ENCODE measurements at places on chromosomes 4 and X. TPM values are rescaled to one million over a fixed set of nuclear protein-coding genes. Genes with fewer than 3 reads are reported as not detected.

GRCh38 chrX:77640702-77641101 lies 145.3 kb downstream of the ATRX start:
- no peaks in the 10 kb centered on the region for H3K36me3 ChIP-seq
- no peaks in the 10 kb centered on the region for H3K4me1 ChIP-seq
- DNase-seq = no peak
- H3K27me3 ChIP-seq = no peaks in the 10 kb centered on the region
- no peak overlapping the region for H3K27ac ChIP-seq

GRCh38 chrX:127038065-127038464 lies 218.5 kb downstream of the PRR32 start:
- H3K36me3 ChIP-seq = no peaks in the 10 kb centered on the region
- H3K4me3 ChIP-seq = no peak overlapping the region
- H3K27me3 ChIP-seq = no peaks in the 10 kb centered on the region
- H3K4me1 ChIP-seq = no peaks in the 10 kb centered on the region
- no peak overlapping the region for H3K27ac ChIP-seq
- no peak for DNase-seq

DNA sequence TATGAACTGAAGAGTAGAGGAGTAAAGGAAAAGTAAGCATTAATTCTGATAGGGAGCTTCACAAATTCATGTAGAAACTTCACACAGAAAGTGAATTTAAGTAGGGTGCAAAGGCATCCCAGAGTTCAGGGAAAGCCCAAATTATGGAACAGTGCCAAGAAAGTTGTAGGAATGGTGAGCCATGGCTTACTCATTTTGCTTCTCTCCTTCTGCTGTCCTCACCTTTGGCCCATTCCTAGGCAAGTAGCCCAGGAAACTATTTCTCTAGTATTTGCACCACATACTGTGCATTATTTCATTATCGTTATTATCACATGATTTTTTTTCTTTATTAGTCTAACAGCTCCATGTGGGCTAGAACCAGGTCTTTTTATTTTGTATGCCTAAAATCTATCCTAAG lies 34.9 kb upstream of the IL1RAPL1 start:
- H3K4me1 ChIP-seq = no peaks in the 10 kb centered on the region
- H3K27me3 ChIP-seq = no peaks in the 10 kb centered on the region
- H3K36me3 ChIP-seq = no peaks in the 10 kb centered on the region
- no peak overlapping the region for H3K27ac ChIP-seq

- no peaks in the 10 kb centered on the region for H3K27me3 ChIP-seq
- no peaks in the 10 kb centered on the region for H3K36me3 ChIP-seq
- H3K4me3 ChIP-seq = no peak overlapping the region
- peak; percentile 28 for DNase-seq
Observed at GRCh38 chr4:3253808-3254207, 4.8 kb downstream of the MSANTD1 start.

DNA sequence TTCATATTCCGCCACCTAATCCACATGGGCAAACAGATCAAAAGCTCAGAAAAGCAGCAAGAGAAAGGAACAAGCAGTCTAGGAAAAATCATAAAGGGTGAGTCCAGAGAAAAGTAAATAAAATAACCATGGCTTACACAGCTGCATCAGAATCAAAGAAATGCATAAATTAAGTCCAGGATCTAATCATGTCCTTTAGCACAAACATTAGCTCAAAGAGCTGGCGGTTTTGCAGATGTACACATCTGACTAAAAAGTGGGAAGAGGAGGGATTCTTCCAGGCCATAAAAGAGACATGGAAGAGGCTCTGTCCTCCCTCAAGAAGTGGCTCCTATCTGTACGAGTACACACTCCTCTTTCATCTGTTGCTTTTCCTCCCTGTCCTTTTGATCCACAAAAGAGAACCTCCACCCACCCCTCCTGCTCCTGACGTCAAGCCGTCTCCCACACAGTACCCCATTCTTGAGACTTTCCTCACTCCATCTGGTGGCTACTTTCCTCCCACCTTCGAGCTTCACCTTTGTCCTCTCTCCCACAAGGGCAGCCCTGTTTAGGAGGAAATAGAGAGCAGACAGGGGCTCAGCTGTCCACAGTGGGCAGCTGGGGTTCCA lies 92.5 kb downstream of the RASL11B start:
- H3K36me3 ChIP-seq = no peaks in the 10 kb centered on the region
- H3K27ac ChIP-seq = no peak overlapping the region
- H3K27me3 ChIP-seq = no peaks in the 10 kb centered on the region
- H3K4me3 ChIP-seq = no peak overlapping the region

DNA sequence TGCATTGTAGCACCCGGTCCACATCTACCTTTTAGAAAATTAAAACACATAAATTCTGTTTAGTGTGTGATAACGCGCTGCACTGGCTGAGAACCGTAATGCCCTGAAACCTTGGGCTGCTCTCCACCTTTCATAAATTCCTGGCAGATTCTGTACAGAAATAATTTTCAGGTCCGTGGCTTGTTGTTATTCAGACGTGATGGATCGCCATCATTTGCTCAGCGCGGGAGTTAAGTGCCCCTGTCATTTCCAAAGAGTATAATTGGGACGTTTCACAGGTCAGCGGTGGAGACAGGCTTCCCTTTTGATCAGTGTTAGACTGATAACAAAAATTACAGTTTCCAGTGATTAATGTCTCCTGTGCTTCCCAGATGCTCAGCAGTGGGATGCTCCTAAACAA lies 16.5 kb downstream of the UVSSA start:
- H3K4me3 ChIP-seq = no peak overlapping the region
- H3K27me3 ChIP-seq = no peaks in the 10 kb centered on the region
- no peak overlapping the region for H3K27ac ChIP-seq

GRCh38 chr4:27407616-27408015 lies 547.0 kb downstream of the STIM2 start:
- no peak overlapping the region for H3K4me3 ChIP-seq
- no peak overlapping the region for H3K27ac ChIP-seq
- DNase-seq = no peak
- H3K36me3 ChIP-seq = no peaks in the 10 kb centered on the region

DNA sequence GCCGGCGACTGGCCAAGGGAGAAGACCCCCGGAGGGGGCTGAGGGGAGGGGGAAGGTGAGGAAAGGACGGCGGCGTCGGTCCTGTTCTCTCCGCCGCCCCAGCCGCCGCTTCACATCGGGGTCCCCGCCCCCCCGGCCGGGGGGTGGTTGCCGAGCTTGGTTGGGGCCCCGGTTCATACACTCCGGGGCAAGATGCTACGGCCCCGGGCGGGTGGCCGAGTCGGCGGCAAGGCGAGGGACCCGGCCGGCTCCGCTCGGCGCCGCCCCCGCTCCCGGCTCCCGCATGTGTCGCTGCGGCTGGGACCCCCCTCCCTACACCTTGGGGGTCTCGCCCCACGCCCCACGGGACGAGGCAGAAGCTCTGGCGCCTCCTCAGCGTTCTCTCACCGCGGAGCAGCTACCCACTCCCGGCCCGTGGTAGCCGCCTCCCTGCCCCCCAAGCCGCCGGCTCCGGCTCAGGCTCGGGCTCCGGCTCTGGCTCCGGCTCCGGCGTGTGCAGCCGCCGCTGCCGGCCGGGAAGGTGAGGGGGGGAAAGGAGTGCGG lies 461 bp downstream of the FBXW7 start:
- no peaks in the 10 kb centered on the region for H3K36me3 ChIP-seq
- peak overlapping the region; percentile 99 for H3K4me3 ChIP-seq
- H3K4me1 ChIP-seq = no peaks in the 10 kb centered on the region
- H3K27me3 ChIP-seq = no peaks in the 10 kb centered on the region
- DNase-seq = peak; percentile 69

DNA sequence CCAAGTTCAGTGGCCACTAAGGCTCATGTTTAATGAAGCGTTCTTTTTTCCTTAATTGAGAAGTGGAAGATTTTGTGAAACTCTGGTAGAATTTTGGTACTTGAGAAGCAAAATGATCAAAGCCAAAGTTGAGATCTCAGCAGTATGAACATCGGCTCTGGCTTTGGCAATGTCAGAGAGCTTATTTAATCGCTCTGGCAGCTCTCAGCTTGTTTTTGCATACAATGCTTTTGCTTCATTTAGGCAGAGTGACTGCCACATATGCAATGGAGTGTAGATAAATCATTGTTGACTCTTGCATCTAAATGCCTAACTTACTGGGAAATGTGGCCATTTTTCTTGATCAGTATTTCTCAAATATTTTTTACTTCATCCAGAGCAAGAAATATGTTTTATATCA lies 135.7 kb downstream of the AASDH start:
- no peak overlapping the region for H3K27ac ChIP-seq
- no peaks in the 10 kb centered on the region for H3K4me1 ChIP-seq
- no peak for DNase-seq
- H3K27me3 ChIP-seq = no peaks in the 10 kb centered on the region

- no peaks in the 10 kb centered on the region for H3K36me3 ChIP-seq
- H3K4me1 ChIP-seq = no peaks in the 10 kb centered on the region
- DNase-seq = no peak
- H3K27ac ChIP-seq = no peak overlapping the region
- no peaks in the 10 kb centered on the region for H3K27me3 ChIP-seq
Observed at GRCh38 chrX:68934421-68934820, 105.6 kb downstream of the EFNB1 start.

The SPANXB1 gene
- not detected for total RNA-seq

- no peaks in the 10 kb centered on the region for H3K27me3 ChIP-seq
- H3K36me3 ChIP-seq = no peaks in the 10 kb centered on the region
- no peaks in the 10 kb centered on the region for H3K4me1 ChIP-seq
- no peak for DNase-seq
- H3K27ac ChIP-seq = no peak overlapping the region
Observed at GRCh38 chr4:162485486-162485885, 321.7 kb upstream of the FSTL5 start.
